ENCODE measurements at places on chromosomes 12 and 14. TPM values are rescaled to one million over a fixed set of nuclear protein-coding genes. Genes with fewer than 3 reads are reported as not detected.

KRT85 gene
- not detected for polyA plus RNA-seq

GUCY2C gene
- polyA plus RNA-seq: not detected

FLRT2 gene
- polyA plus RNA-seq: 283 TPM

- no peak for DNase-seq
Observed at GRCh38 chr12:79895071-79895470, 39.8 kb downstream of the PPP1R12A start.

DNA sequence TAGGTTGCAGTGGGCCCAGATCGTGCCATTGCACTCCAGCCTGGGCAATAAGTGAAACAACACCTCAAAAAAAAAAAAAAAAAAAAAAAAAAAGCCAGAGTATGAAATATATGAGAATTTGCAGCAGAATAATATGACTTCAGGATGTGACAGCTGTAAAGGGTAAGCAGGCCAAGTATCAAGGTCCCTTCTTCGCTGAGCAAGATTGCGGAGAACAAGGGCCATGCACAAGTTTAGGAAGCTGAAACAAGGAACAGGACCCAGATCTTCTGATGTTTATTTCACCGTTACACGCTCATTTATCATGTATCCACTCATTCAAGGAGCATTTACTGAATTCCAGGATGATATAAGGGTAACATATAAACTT lies 659 bp upstream of the FOXJ2 start:
- DNase-seq: no peak

DNA sequence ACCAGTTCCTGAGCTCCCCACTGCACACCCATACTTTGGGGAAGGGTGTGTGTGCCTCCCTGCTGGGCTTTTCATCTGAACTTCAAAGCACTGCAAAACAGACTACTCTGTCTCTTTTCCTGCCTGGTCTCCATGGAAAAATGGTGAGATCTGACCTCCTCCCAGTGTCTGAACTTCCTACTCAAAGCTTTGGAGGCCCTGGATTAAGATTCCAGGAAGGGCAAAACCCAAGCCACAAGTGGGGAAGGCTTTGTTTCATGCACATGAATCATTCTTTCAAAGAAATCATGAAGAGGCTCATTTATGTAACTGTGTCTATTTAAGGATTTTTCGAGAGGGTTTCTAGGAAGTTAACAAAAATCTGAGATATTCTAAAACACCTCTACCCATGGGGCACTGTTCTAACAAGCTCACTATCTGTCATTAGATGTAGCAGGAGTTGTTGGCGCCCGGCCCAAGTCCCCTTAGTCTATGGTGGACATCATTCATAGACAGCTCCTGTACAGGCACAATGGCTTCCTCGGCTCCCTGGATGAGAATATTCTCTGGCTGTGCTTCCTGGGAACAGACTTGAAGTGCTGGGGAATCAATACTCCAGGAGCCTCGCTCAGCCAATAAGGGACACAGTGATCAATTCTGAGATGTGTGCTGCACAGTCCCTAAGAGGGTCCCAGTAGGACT lies 224.0 kb downstream of the KTN1 start:
- DNase-seq: peak; percentile 24

DNA sequence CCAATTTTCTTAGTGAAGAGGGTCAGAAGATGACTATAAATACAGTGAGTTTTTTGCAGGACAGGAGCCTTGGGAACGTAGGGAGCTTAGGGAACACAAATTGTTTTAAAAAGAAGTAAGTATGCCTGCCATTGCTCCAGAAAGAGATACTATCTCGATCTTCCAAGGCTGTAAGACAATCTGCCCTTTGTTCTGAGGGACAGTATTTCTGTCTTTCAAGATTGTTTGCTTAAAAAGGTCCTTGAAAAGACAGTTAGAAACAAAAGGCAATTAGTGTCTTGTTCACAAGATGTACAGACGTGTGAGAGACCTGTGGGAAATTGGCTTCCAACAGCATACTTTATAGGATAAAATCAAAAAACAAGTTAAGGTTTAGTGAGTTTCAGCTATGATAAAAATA lies 321.2 kb upstream of the FAR2 start:
- no peak for DNase-seq

DDHD1 gene
- polyA plus RNA-seq: 2.7 TPM

DNA sequence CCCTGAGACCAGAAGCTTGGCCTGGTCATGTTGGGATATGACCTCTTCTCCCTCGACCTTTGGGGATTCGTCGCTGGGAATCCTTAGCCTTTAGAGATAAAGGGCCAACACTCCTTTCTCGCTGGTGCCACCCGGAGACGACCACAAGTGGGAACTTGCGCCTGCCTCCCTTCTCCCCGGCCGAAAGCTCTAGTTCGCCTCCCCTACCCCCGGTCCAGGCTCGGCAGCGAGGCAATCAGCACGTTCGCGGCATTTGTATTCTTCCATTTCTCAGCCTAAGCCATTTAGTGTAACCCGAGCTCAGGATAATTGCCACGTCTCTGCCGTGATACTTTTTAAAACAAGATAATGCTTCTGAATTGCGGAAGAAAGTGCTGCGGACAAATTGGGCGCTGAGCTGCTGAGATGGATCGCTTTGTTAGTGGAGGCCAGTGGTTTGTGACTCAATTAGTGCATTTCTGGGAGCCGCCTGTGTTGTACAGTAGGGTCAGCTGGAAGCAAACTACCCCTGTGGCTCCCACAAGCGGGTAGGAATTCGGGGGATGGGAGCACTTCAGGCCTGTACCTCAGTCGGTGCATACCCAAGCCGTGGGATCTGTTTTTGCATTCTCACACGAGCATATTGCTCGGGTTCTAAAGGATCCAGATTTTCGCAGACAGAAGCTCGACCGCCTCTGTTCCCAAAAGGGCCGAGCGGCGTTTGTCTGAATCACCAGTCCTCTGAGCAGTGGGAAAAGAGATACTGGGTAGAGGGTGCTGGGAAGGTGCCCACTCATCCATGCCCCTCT lies 6.8 kb upstream of the SIX1 start:
- no peak for DNase-seq

DNA sequence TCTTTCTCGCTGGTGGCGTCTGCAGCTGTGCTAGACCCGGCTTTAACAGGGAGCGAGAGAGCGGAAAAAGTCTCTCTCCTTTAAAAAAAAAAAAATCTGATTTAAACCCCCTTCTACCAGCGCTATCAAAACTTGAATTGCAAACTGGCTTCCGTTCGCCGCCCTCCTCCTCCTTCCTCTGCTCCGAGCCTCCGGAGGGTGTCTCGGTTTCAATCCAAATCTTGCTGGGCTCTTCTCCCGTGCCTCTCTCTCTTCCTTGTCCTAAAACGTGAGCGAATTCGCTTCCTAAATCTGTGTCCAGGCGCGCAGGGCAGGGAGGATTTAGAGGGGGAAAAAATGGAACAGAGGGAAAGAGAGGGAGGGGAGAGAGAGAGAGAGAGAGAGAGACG lies 272 bp downstream of the TBX3 start:
- peak; percentile 33 for DNase-seq

GRCh38 chr12:110351119-110351518 lies 52.4 kb downstream of the ANAPC7 start:
- no peak for DNase-seq

DNA sequence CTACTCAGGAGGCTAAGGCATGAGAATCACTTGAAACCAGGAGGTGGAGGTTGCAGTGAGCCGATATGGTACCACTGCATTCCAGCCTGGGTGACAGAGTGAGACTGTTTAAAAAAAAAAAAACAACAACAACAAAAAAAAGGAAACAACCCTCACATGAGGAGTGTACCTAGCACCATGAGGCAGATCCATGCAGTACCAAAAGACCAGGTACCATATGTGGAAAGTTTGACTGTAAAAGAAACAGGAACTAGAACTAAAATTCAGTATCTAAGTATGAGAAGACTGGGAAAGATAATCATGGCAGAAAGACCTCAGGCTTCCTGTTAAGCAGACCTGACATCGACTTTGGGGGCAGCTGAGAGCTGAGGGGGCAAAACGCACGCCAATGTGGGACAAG lies 55.1 kb downstream of the TRAFD1 start:
- DNase-seq: no peak

GRCh38 chr14:22390824-22391461 lies 198.1 kb downstream of the DAD1 start:
- DNase-seq: no peak

DNA sequence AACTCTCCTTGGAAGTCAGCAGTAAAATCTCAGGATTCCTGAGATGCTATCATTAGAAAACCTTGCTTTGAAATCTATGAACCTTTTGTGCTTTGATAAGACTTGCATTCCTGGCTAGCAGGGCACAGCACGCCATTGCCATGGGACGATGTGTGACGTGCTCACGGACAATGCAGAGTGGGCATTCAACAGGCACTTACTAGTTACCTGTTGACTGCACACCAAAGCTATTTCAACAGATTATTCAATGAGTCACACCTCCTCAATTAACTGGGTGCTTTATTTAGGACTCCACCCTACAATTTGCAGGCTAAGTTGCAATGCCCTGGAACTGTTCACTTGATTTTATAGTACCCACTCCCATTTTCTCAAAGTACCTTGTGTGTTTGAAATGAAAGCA lies 11.3 kb downstream of the NOS1 start:
- DNase-seq: no peak

DNA sequence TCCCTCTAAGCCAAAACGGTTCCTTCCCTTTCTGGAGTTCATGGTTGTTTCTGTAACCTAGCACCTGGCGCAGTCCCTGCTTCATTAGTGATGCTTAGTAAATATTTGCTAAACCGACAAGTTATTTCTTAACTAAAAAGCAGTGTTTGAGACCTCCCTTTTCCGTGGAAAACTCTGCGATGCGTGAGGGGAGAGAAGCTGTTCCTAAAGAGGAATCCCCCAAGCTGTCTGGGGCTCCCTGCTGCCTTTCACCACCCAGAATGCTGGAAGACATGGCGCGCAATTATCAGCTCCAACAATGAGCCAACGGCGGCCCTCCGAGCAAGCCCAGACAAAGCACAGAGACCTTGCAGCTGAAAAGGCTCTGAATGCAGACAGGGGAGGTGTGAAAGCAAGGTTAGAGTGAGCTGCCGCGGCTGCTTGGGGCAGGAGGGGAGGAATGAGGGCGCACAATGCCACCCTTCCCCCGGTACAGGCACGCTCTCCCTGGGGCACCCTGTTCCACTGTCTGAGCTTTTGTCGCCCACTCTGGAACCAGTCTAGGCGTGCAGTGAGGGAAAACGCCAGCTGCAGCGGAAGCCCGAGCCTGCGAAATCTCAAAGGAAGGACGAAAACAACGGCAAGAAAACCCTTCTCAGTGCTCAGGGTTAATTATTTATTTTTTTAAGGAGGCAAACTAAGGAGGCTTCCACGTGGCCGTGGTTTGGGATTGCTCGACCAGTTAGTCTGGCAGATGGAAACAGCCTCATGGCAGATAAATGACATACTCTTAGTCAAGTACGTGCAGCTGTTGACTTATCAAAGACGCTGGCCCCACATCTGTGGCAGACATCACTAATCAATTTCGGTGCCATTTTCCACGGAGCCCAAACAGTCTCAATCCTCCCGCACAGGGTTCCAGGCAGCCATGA lies 66.3 kb downstream of the RBM19 start:
- no peak for DNase-seq

- no peak for DNase-seq
Observed at GRCh38 chr12:62730649-62731048, 204.3 kb downstream of the PPM1H start.

DNA sequence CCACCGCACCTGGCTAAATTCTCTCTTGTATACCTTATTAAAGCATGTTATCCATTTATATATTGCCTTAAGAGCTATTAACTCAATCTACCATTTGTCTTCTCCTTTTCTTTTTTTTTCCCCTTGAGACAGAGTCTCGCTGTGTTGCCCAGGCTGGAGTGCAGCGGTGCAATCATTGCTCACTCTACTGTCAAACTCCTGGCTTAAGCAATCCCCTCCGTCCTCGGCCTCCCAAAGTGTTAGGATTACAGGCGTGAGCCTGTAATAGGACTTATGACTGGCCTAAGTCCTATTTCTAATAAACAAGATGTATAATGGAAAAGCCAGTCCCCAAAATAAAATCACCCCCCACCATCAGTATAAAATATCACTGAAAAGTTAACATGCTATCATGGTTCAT lies 14.4 kb downstream of the SNX6 start:
- no peak for DNase-seq

SCNN1A gene
- polyA plus RNA-seq: 0.12 TPM

DNA sequence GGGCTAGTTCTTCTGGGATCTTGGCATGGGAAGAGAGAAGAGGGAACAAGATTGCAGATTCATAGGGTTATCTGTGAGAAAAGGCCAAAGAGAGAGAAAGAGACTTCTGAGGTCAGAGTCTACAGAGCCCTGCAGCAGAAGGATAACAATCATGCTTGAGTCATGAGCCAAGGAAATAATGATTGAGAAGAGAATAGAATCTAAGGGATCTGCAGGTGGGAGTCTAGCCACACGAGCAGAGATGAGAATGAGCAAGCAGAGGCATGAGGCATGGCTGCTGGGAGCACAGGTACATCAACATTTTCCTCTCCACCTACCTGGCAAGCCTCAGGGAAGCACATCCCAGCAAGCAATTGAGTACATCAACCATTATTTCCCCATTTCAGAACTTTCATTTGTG lies 303.7 kb downstream of the LRIG3 start:
- no peak for DNase-seq

DNA sequence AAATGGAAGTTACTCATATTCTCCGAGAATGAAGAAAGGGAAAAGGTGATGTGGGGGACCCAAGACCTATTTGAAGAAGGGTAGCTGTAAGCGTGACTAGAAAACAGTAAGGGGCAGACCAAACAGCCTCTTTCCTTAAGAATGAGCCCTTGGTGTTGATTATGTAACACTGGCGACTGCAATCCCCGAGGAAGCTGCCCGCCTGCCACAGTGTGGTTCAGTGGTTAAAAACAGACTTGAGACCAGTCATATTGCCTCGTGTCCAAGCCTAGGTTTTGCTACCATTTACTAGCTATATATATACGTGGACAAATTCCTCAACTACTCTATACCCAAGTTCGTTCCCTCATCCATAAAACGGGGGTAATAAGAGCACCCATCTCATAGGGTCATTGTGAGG lies 49.1 kb downstream of the SSPN start:
- no peak for DNase-seq

DNA sequence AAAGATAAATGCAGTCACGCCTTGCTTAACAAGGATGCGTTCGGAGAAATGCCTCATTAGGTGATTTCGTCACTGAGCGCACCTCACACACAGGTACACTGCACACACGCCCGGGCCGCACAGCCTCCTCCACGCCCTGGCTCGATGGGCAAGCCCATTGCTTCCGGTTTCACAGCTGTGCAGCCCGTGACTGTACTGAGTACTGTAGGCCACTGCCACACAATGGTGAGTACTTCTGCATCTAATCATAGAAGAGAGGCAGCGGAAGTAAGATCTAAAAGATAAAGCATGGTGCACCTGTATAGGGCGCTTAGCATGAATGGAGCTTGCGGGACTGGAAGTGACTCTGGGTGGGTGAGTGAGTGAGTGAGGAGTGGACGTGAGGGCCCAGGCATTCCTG lies 4.3 kb downstream of the RIMBP2 start:
- no peak for DNase-seq
